Daoy (cell line): ENCODE measurements at places on chromosomes 4 and X. TPM values are rescaled to one million over a fixed set of nuclear protein-coding genes. Genes with fewer than 3 reads are reported as not detected.
A peak's percentile ranks its signal among the peaks of the same experiment; 100 is the strongest.

- no peak for DNase-seq
Observed at GRCh38 chr4:183287677-183288076, 32.4 kb downstream of the CLDN22 start.

GRCh38 chr4:80927420-80927819 lies 103.1 kb upstream of the BMP3 start:
- DNase-seq, result no peak

- DNase-seq, result no peak
Observed at GRCh38 chr4:180394730-180395129, 1848.5 kb upstream of the TENM3 start.

DNA sequence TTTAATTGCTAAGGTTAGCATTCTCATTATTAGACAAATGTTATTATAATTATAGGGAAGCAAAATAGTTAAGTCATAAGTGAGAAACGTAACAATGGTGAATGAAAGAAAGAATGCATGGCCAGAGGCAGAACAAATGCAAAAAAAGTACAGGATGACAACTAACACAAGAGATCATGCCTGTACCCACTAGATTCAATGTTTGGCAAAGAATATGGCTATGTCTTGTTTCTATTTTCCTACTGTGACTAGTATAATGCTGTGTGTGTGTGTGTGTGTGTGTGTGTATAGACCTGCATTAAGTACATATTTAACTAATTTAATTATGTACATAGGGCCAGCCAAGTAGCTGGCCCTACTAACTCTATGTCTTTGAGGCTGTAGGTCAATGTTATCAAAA lies 12.9 kb upstream of the BMP2K start:
- no peak for DNase-seq

DNA sequence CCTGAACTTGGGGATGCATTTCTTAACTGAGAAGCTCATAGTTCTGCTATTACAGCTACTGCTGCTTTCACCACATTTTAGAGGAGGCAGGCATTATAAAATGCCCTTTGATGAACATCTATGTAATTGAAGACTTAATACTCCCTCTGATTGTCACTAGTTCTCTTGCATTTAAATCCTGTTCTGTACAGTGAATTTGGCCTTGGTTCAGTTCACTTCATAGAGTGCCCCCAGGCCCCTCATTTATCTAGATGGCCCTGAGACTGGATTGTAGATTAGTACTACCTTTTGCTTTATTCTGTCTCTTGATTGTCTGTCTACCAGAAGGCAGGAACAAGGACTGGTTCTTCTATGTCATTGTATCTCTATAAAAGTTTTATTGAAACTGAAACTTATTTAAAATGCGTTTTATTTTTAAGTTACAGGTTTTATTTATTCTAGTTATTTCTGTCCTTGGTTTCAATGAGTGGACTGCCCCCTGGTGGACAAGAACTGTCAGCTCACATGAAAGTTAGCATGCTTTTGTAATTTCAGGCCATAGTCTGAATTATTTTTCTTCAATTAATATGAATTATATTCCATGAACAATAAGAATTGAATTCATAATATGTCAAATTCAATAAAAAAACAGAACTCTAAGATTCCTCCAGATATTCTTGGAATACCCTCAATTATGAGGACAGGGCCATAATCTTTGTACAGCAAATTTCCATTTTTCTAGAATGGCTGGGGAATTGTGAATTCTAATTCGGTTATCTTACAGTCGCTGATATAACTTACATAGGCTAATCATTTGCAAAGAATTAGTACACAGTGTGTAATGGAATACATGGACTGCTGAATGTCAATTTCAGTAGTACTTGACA lies 47.2 kb upstream of the TMEM33 start:
- no peak for DNase-seq

DNA sequence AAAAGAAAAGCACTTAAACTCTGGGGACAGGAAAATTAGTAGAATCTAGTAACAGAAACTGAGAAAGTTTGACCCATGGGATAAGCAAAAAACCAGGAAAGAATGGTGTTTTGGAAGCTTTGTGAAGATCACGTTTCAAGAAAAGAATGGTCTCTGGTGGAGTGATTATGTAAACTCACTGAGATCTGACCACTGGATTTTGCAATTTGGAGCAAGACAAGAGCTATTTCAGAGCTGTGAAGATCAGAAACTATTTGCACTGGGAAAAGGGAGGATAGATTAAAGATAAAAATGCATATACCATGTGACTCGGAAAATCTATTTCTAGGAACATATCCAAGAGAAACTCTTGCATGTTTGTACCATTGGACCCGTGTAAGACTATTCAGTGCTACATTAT lies 4.3 kb downstream of the TMPRSS11D start:
- DNase-seq, result no peak

- no peak for DNase-seq
Observed at GRCh38 chr4:121998024-121998423, 46.2 kb upstream of the TRPC3 start.

DNA sequence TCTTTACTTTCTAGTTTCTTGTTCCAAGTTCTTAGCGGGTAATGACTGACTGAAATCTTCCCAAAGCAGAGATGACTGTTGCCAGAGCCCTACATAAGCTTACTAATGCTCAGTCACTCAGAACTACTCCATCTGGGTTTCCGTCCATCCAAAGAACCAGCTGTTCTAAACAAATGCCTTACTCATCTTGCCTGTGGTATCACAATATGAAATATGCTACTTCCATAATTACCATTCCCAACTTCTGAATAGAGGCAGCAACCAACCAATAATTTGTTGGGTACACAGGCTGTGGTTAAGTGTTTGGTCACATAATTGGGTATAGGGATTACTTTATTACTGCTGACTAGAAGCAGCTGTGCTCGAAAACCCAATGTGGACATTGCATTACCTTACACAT lies 930.2 kb upstream of the DIAPH2 start:
- no peak for DNase-seq

- DNase-seq, result peak; percentile 93
Observed at GRCh38 chr4:121711263-121712000, 14.7 kb upstream of the ANXA5 start.

GRCh38 chr4:145825255-145825654 lies 113.4 kb downstream of the ZNF827 start:
- DNase-seq, result no peak

DNA sequence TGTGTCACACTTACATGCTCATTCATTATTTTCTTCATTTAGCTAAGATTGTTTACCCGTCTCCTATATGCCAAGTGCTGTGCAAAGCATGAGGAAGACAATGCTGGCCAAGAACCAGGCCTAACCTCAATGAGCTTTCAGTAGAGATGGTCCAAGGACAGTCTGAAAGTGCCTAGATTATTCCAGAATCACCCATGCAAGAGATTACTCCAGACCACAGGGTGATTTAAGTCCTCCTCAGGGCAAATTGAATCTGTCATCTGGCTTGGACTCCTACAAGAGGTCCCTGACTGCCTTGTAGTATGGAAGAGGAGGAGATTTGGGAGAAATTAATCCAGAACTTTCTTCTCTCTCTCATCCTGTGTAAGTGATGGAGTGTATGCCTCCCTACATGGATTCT lies 99.4 kb upstream of the NDP start:
- DNase-seq, result no peak

The EMCN gene
- not detected in 2 replicates for total RNA-seq

The CXXC4 gene
- total RNA-seq, result 0.48 and 0.57 TPM in 2 replicates

The SHROOM4 gene
- 0.92 and 1.4 TPM in 2 replicates for total RNA-seq

The ATG4A gene
- total RNA-seq, result 12.9 and 17.1 TPM in 2 replicates

The ADGRL3 gene
- total RNA-seq, result 1.8 and 4.6 TPM in 2 replicates
